ENCODE measurements at places on chromosomes 13 and 19. TPM values are rescaled to one million over a fixed set of nuclear protein-coding genes. Genes with fewer than 3 reads are reported as not detected.

Gene CD22
- polyA plus RNA-seq, result 0.49 TPM

Gene ZNF490
- polyA plus RNA-seq, result 0.38 TPM

Gene AMER2
- polyA plus RNA-seq, result 0.07 TPM

Gene ZNF320
- polyA plus RNA-seq, result 7.3 TPM

Gene CERS1
- polyA plus RNA-seq, result 8.3 TPM

Gene LRP3
- polyA plus RNA-seq, result 9.2 TPM

Gene KLF1
- polyA plus RNA-seq, result not detected

Gene GRIN3B
- 0.09 TPM for polyA plus RNA-seq

Gene C19orf67
- polyA plus RNA-seq, result not detected

Gene ZNF414
- polyA plus RNA-seq, result 28.2 TPM

Gene TRMT1
- 85.5 TPM for polyA plus RNA-seq

Gene KHSRP
- 69.7 TPM for polyA plus RNA-seq

Gene NPHS1
- 32.3 TPM for polyA plus RNA-seq

Gene ZNF296
- 2.0 TPM for polyA plus RNA-seq

Gene SAE1
- polyA plus RNA-seq, result 10.0 TPM

Gene APOC1
- polyA plus RNA-seq, result 5.0 TPM

Gene NUFIP1
- polyA plus RNA-seq, result 1.3 TPM

Gene ZNF492
- polyA plus RNA-seq, result 0.05 TPM

Gene C5AR1
- polyA plus RNA-seq, result 2.3 TPM

Gene APC2
- 0.27 TPM for polyA plus RNA-seq

Gene ZNF132
- polyA plus RNA-seq, result 2.0 TPM

Gene CYP2A6
- not detected for polyA plus RNA-seq

Gene DLEU7
- 0.02 TPM for polyA plus RNA-seq

Gene CKAP2
- polyA plus RNA-seq, result 1.0 TPM

Gene CATSPERD
- polyA plus RNA-seq, result not detected

Gene PDX1
- polyA plus RNA-seq, result 26.1 TPM

Gene FLT3LG
- 7.1 TPM for polyA plus RNA-seq

Gene FAM216B
- polyA plus RNA-seq, result not detected

Gene ZNF790
- polyA plus RNA-seq, result 2.0 TPM

Gene KLK7
- polyA plus RNA-seq, result not detected

Gene IL11
- polyA plus RNA-seq, result 0.16 TPM

Gene CACTIN
- 17.4 TPM for polyA plus RNA-seq

Gene MAB21L1
- 0.26 TPM for polyA plus RNA-seq

Gene MYO1F
- polyA plus RNA-seq, result 7.5 TPM

Gene NKG7
- polyA plus RNA-seq, result 0.56 TPM

Gene NEK5
- polyA plus RNA-seq, result 0.19 TPM

Gene TLE2
- 81.9 TPM for polyA plus RNA-seq

Gene RFX2
- polyA plus RNA-seq, result 2.8 TPM

Gene DNAJC15
- polyA plus RNA-seq, result 5.2 TPM

Gene CCNE1
- polyA plus RNA-seq, result 1.2 TPM

Gene KLK10
- 0.53 TPM for polyA plus RNA-seq

Gene TSKS
- polyA plus RNA-seq, result 0.35 TPM

Gene ZSWIM9
- polyA plus RNA-seq, result 4.3 TPM

Gene ZNF708
- 5.1 TPM for polyA plus RNA-seq

Gene OSCAR
- 1.1 TPM for polyA plus RNA-seq

Gene RGL3
- 152 TPM for polyA plus RNA-seq

Gene CCL25
- polyA plus RNA-seq, result 0.19 TPM

Gene JSRP1
- 3.2 TPM for polyA plus RNA-seq

Gene SIGLEC8
- 0.07 TPM for polyA plus RNA-seq

Gene SLC25A42
- 7.4 TPM for polyA plus RNA-seq

Gene DACT3
- polyA plus RNA-seq, result 1.3 TPM

Gene IGFL1
- polyA plus RNA-seq, result not detected

Gene AP1M2
- 57.6 TPM for polyA plus RNA-seq

Gene B3GLCT
- 1.5 TPM for polyA plus RNA-seq

Gene ZNF850
- polyA plus RNA-seq, result 0.45 TPM

Measured in pancreas (tissue), 10 donors.